Stimulated activated CD8-positive, alpha-beta memory T cell treated with anti-CD3 and anti-CD28 coated beads, Interleukin-4, amount 100 ng/mL, for 1 hour (primary cell): ENCODE measurements at places on chromosomes 3 and 15.

- no peak for DNase-seq
These were observed 21.1 kb downstream of the GTF2E1 start for GRCh38 chr3:120763601-120764000.

DNA sequence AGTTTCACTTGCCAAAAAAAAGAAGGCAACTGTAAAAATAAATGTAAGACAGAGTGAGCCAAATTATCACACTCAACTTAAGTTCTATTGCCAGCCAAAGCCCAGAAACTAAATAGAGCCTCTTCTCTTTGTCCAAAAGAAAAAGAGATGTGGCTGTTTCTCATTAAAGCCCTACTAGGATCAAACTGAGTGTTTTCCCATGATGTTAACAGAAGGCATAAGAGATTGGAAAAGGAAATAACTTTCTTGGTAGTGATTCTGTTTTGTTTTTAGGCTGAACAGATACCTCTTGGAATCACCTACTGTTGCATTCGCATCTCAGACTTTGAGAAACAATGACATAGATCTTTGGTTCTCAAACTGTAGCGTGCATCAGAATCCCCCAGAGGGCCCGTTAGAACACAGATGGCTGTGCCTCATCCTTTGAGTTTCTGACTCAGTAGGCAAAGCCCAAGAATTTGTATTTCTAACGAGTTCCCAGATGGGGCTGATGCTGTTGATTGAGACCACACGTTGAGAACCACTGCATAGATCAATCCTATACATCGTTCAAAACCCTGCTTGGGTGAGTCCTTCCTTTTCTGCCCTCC is 42.5 kb upstream of the SRGAP3 start:
- no peak for DNase-seq

GRCh38 chr15:66216806-66217205 is 36.7 kb downstream of the MEGF11 start:
- DNase-seq, result no peak

DNA sequence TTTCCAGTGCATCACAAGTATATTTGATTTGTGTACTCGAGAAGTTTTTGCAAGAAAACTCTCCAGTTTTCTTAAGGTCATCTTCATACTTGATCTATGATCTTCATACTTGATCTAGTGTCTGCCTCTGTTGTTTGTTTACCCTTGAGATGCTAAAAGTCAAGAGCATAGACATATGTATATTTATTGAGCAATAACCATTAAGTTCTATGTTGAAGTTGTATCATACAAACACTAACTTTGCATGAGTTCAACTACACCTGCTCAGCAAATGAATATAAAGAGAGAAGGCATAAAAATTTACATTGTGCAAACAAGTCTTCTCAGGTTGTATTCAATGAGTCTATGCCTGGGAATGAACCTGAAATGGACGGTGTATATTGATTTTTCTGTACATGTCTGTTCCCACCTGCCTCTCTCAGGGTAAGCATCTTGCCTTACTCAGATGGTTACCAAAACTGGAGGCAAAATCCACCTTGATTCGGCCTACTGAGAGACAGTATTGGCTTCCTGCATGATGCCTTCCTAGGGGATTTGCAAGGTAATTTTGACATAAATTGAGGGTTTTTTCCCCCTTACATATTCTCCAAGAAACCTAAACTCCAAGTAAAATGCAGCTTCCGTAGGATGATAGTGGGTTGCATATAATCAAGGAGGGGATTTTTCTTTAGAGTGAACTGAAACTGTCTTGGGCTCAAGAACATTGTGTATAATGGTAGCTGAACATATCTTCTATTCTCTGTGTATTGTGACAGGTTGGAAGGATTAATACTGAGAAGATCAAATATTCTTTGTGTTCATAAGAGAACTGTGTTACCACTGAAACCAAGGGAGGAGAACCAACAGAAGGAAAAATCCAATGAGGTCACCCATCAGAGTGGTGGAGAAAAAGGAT is 110.4 kb downstream of the FILIP1L start:
- DNase-seq, result no peak

DNA sequence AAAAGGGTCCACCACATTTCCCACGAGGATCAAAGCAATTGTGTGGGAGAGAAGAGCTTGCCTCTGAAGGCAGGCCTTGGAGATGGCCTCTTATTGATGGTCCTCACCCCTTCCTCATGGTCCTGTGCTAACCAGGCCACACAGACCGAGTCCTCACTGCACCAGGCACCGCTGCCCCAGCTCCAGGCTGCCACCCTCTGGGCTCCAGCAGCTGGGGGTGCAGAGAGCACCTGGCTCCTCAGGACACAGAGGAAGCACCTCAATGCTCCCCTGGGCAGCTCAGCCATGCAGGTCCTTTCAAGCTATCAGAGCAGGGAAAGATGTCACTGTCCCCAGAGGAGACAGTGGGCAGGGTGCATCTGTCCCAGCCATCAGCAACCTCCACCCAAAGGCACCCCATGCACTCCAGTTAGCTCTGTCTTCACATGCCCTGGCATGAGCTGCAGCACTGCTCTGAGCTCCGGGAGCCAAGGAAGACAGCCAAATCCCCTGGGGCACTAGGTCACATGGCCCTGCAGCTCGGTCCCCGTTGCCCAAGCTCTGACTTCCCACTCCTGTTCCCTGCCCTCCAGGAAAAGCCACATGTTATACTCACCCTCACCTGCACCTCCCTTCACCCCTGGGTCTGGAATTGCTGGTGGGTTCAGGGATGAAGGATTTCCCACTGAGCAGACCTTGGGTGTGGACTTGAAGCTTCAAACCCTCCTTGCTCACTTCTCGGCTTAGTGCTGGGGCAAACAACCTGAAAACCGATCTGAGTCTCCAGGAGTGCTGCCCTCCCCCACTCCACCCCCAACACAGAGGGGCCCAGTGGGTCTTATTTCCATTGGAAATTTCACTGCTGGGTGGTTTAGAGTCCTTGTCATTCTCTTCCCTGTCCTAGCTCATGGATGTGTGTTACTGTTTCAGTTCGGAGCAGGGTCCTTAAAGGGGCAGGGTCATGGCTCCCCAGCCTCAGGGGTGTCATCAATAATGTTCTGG is 32.6 kb downstream of the ALS2CL start:
- DNase-seq, result no peak

GRCh38 chr3:3109407-3110298 is 521 bp downstream of the IL5RA start:
- DNase-seq, result no peak

- DNase-seq, result no peak
These were observed 22.0 kb downstream of the GASK1A start for GRCh38 chr3:43001094-43001553.

DNA sequence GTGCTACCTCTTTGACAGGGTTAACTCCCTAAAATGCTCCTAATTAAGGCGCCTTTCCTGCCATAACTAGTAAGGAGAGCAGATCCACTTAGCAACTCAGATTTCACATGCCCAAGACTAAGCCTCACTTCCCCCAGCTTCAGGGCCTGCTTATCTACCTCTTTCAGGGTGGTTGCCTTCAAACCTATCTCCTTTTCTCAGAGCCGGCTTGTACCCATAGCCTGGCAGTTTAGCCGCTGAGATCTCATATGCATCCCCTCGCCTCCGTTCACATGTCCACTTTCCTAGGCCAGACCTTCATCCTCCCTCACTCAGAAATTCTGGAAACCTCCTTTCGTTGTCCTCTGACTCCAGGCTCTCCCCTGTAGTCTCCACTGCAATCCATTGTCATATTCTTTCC is 1.0 kb upstream of the FSTL1 start:
- no peak for DNase-seq

- no peak for DNase-seq
These were observed 30.8 kb downstream of the SH3GL3 start for GRCh38 chr15:83477808-83478537.

- DNase-seq, result no peak
These were observed 109.1 kb downstream of the LPP start for GRCh38 chr3:188262913-188263683.
